ENCODE measurements at places on chromosomes 6 and 20.
A peak's percentile ranks its signal among the peaks of the same experiment; 100 is the strongest.

DNA sequence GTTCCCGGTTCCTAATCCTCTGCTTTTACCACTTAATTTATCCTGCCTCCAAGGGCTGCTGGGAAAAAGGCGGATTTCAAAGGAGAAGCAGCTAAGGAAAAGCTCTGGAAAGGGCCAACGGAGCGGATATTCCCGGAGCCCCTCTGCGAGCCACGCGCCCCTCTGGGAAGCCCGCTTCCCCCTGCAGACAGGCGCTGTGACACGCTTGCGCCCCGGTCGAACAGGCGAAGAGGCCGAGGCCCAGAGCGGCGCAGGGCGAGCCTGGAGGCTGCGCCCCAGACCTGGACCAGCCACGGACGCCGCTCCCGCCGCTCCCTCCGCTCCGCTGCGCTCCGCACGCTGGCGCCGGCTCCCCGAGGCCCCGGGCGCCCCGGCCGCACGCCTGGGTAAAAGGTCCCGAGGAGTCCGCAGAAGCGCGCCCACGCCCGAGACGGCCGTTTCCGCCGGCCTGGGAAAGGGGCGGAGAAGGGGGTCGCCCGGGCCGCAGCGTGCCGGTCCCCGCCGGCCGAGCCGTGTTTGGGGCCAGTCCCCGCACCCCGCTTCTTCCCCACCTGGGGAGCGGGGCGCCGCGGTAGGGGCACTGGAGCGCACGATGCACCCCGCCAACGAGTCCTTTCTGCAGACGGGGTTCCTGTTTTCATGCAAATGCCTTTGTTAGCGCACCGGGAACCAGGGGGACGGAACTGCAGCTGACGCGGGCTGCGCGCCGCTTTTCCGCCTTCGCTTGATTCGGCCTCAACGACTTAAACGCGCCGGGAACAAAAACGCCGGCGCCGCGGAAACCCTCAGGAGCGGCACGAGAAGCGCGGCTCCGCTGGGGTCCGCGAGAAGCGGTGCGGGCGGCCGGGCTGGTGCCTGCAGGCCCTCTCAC, 91.9 kb upstream of the SIRPA start:
- DNase-seq, result peak; percentile 73

GRCh38 chr20:24701668-24702067, 232.2 kb downstream of the SYNDIG1 start:
- no peak for DNase-seq

DNA sequence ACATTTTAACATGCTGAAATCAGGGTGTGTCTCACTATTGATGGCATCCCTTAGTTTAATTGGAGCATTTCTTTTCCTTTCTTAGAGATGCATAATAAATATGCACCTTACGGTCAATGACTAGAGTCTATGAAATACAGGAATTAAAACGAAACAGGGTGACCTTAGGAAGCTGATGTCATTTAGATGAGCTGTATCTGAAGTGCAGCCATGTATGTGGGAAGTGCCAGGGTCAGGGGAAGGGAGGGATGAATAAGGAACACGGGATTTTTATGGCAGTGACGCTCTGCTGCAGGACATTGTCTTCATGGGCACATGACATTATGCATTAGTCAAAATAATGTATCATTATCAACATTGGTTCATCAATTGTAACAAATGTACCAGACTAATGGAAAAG, 84.0 kb downstream of the AGPAT4 start:
- DNase-seq, result no peak

DNA sequence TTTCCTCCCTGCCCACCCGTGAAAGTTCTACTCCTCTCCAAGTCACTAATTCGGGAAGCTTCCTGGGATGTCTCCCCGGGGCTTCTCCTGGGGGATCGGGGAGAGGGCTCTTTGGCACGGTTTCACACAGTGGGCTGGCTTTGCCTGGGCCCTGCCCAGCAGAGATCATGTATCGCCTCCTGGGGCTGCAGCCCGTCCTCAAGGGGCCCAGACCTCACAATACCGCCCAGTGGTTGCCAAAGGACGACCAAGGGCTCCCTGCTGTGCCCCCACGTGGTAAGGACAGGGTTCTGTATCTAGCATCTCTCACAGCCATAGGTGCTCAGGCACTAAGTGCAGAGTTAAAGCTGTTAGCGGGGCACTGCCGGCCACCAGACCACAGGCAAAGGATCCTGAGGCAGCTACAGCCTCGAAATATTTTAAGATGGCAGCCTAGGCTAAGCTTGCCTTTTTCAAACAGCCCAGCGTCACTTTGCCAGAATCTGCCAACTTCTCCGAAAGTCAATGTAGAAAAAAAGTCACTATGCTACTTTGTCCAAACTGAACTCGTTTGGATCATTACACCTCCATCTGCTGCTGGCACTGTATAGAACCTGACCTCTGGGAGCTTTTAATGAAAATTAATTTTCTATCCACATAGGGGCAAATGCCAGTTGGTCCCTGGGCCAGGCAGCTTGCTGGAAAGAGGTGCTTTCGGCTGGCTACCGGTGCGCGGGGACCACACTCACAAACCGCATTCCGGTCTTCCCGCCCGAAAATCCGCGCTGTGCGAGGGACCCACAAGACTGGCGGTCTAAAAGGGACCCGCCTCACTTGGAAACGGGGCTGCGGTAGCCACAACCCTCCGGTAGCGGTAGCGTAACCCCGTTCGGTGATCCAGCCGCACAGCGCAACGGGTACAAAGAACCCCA, 1.3 kb upstream of the NNAT start:
- DNase-seq, result no peak

GRCh38 chr20:63734946-63735858, 1.3 kb upstream of the LIME1 start:
- no peak for DNase-seq

- DNase-seq, result no peak
Observed at GRCh38 chr20:43748274-43748673, 21.5 kb upstream of the GTSF1L start.

GRCh38 chr6:115898246-115898645, 162.4 kb downstream of the FRK start:
- no peak for DNase-seq

DNA sequence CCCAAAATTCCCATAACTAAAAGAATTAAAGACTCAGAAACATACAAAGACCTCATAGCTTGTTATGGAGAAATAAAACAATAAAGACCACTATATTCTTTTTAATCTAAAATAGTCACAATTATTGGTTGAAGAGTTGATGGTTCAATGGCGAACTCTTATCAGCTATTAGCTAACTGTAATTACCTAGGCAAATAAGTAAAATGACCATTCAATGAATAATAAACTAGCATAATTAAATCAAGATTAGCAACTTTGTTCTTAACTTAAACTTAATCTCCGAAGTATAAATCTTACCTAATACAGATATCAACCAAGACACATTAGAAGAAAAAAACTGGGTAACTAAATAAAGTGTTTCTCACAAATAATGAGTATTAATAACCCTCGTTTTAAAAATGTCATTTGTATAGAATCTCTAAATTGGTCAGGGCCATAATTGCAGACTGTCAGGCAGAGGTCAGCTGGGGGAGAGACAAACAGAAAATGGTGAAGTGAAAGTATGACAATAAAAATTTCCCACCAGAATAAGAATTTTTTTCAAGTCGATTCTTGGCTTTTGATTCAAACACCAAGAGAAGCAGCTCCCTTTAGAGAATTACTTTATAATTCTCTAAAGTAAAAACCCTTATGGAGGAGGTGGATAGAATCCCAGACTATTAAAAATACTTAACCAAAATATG, 1.7 kb downstream of the FKBP5 start:
- no peak for DNase-seq

DNA sequence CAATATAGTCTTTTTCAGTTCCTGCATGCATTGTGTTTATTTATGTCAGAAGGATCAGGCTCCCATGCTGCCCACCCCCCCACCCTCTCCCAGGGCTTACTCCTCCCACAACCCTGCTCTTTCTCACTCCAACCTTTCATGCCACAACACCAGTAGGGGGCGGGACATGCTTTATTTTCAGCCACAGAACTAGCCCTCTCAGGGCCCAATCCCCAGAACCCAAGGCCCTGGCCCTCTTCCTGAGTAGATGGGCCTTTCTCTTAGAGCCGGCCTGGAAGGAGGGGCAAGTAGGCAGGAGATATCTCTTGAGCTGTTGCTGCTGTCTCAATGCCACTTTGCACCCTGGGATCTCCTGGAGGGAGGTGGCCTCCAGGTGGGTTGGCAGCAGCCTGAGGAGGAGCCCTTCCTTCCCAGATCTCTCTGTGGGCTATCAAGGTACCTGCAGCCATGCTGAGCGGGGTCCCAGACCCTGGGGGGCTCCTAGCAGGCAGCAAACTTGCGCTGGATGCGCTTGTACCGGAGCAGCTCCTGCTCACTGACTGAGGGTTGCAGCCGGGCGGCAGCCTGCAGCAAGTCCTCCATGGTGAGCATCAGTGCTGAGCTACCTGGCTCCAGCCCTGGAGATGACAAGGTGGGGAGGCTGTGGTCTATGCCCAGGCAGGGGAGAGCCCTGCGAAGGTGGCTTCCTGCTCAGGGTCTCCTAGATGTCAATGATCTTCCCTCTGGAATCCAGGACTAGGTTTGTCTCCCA, 3.5 kb downstream of the GNMT start:
- DNase-seq, result no peak

DNA sequence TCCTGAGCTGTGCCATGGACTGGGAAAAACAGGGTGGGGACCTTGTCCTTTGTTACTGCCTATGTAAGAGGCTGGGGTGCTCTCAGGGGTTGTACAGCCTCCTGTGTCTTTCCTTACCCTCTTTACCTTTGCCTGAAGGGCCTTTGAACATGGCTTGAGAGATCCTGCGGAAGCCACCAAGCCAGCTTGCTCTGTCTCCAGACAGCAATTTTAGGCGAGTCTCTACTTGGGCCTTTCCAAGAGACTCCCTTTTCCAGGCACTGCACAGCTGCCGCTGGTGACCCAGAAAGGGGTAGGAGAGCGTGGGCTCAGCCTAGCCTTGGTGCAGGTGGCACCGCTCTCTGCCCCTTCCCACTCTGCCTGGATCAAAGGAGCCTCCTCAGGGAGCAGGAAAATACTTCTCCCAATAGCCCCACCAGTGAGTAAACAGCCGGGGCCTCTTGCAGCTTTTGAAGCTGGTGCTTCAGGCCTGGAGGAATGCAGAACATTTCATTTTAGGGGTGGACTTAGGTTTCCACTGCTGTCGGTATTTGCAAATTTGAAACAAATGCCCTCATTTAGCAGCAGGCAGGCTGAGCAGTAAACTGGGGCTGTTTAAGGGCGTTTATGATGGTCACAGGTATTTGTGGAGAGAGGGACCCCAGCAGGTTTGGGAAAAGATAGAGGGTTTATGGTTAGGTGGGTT, 13.9 kb downstream of the PTK7 start:
- no peak for DNase-seq

GRCh38 chr6:7640607-7641577, 50.9 kb downstream of the SNRNP48 start:
- DNase-seq, result peak; percentile 12

GRCh38 chr6:57085471-57085870, 4.5 kb upstream of the ZNF451 start:
- DNase-seq, result peak; percentile 74

DNA sequence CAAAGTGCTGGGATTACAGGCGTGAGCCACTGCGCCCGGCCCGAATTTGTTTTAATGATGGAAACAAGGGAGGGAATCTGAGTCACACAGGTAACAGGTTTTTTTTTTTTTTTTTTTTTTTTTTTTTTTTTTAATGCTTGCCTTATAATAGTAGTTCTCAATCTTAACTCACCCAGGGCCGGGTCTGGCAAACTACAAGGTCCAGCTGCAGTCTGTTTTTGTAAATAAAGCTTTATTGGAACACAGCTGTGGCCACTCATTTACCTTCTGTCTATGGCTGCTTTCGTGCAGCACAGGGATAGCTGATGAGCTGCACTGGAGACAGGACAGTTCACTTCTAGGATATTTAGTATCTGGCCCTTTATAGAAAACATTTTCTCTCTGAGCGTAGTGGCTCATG, 58.0 kb downstream of the TFAP2C start:
- no peak for DNase-seq

GRCh38 chr20:21127201-21127981, 1.5 kb downstream of the KIZ start:
- no peak for DNase-seq

- DNase-seq, result peak; percentile 88
Observed at GRCh38 chr6:80457439-80457933, 351.0 kb downstream of the BCKDHB start.

- DNase-seq, result no peak
Observed at GRCh38 chr6:149921361-149921760, 1.6 kb downstream of the RAET1G start.

DNA sequence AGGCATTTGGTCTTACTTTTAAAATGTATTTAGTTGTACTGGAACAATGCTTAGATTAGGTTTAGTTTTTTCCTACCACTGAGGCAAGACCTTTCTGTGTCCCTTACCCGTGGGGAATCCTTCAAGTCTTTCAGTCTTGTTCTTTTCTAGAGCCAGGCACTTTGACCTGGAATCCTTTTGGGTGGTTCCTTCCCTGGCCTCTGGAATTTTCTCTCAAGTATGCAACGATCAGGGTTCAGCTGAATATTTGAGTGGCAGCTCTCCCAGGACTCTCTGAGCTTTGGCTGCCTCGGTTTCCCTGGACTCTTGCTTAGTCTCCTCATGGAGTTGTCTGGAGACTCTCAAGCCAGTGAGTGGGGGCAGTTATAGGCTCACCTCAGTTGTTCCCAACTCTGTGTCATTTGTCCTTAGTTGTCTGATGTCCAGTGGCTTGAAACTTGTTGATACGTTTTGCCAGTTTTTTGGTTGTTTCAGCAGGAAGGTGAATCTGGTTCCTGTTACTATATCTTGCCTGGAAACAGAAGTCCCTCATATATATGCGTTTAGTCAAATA, 118.1 kb downstream of the QKI start:
- no peak for DNase-seq

GRCh38 chr6:47934023-47934422, 152.2 kb downstream of the OPN5 start:
- peak; percentile 42 for DNase-seq

DNA sequence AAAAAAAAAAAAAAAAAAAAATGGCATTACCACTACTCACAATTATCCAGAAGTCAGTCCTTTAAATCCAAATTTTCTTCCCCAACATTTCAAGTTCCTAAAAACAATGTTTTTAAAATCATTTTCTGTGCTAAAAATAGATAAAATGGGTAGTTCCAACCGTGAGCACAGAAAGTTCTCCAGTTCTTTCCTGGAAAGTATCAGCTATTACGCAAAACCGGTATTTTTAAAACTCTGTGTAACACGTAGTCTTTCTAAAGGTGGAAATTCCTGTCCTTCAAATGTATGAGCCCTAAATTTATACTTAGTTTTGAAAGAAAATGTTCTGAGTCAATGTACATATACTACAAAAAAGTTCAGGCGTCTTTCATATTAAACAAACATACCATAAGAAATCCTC, 83.5 kb upstream of the SCAF8 start:
- no peak for DNase-seq

- no peak for DNase-seq
Observed at GRCh38 chr6:81557811-81558210, 194.7 kb downstream of the TENT5A start.

- no peak for DNase-seq
Observed at GRCh38 chr6:35711731-35712130, 23.0 kb upstream of the FKBP5 start.

Measured in kidney capillary endothelial cell (primary cell).